ENCODE measurements at places on chromosomes 7 and 10.

DNA sequence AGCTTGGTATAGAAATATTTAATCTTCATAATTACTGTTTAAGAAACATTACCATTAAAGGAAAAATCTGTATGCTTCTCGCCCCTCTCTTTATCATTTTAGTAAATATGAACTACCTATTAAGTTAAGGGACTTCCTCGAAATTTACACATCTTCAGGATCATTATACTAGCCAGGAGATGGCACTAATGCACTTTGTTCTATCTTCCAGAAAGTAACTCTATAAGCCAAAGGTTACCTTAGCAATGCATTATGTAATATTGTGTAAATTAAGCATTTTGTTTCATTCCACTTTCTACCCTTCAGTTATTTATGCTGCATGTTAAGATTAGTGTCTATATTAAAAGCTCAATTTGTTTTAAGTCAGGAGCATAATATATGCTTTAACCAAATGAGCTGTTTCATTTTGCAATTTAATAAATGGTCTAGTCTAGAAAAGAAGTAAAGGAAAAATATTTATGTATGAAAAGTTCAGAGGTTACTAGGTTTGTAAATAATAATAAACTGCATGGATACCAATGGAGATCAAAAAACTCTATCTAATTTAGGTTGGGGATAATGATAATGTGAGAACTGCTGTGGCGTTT lies 128.5 kb downstream of the ANKRD7 start:
- no peak for DNase-seq

DNA sequence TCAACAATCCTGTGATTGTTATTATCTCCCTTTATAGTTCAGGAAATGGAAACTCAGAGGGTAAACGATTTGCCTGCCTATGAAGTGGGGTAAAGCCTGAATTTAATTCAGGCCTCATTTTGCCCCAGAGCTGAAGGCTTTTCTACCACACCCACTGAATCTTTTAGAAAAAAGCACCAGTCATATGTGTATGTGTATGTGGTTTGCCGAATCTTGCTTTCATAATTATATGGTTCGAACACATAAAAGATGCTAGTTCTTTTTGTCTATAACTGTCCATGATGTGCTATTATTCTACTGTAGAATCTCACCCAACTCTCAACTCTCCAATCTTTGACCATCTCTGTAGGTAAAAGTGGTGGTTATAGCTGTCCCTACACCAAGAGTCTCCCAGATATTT lies 83.6 kb downstream of the MYOF start:
- DNase-seq = no peak

GRCh38 chr10:110504111-110504735 lies 6.5 kb downstream of the DUSP5 start:
- peak; percentile 77 for DNase-seq

- no peak for DNase-seq
These were observed 382.4 kb downstream of the ARL4A start for GRCh38 chr7:13069841-13070240.

DNA sequence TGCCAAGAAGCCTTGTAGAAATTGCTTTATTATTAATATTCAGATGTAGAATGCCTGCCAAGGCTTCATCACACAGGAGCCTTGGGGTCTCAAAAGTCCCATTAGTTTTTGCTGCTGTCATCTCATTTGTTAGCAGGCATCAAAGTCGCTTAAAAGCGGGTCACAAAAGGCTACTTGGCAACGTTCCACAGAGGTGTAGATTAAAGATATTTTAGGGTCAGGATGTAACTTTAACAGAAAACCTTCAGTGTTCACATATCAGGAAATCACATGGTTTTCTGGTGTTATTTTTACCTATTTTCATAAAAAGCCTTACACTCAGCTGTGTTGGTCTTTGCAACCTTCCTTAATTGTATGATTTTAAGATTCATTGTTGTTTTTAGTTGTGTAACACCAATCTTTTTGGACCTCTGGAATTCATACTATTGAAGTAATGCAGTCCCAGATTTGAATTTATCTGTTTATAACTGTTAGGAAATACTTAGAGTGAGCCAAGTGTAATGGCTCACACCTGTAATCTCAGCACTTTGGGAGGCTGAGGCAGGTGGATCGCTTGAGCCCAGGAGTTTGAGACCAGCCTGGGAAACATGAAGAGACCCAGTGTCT lies 65.3 kb downstream of the TET1 start:
- DNase-seq = no peak

DNA sequence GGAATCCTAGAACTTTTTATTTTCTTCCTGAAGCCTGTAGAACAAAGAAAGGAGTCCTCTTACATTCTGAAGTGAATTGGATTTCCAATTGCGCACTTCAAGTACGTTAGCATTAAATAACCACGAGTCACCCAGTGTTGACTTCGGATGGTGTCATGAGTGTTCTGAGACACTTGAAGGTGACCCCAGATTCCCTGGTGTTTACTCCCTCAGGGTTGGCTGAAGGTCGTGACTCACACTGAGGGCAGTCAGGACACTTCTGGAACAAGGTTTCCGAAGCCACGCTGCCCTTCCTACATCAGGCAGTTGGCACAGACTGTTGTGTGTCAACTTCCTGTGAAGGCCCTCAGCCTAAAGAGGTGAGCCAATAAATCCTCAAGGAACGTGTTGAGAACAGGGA lies 186.6 kb upstream of the CELF2 start:
- no peak for DNase-seq

- no peak for DNase-seq
These were observed 455.6 kb upstream of the ANKRD30A start for GRCh38 chr10:36669615-36670352.

GRCh38 chr10:52455098-52455497 lies 141.0 kb downstream of the DKK1 start:
- no peak for DNase-seq

- no peak for DNase-seq
These were observed 9.6 kb downstream of the RET start for GRCh38 chr10:43086321-43086942.

DNA sequence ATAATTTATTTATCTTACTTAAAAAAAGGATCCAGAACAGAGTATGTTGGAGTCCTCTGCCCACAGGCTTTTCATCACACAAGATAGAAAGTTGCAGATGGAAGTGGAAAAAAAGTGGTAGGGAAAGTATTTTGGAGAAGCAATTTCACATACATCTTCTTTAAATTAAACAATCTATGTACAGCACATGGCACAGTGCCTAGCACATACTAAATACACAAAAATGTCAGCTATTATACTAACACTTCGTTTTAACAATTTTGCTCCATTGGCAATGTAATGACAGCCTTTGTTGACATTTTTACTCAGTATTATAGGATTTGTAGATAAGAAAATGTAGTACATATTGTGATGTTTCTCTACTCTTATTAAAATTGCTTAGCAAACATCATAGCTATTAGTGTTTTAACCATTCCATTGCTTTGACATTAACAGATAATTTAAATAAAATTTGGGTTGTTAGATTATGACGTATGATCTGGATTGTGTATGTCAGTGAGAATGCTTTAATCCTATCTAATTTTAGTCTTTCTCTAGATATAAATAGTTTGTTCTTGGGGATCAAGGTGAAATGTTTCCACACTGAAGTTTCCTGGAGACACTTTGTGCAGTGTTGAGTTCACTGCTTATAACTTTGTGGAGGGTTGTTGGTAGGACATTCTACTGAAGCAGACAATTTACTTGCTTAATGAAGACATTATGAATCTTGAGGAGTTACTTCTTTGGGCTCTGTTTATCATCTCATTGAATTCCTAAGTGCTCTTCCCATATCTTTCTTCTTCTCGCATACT lies 202.8 kb upstream of the DKK1 start:
- DNase-seq = no peak

GRCh38 chr7:33986951-33987947 lies 81.9 kb downstream of the BMPER start:
- no peak for DNase-seq

GRCh38 chr10:5663692-5664427 lies 2.5 kb downstream of the ASB13 start:
- no peak for DNase-seq

- DNase-seq = no peak
These were observed 133.6 kb upstream of the JCAD start for GRCh38 chr10:30192846-30193608.

DNA sequence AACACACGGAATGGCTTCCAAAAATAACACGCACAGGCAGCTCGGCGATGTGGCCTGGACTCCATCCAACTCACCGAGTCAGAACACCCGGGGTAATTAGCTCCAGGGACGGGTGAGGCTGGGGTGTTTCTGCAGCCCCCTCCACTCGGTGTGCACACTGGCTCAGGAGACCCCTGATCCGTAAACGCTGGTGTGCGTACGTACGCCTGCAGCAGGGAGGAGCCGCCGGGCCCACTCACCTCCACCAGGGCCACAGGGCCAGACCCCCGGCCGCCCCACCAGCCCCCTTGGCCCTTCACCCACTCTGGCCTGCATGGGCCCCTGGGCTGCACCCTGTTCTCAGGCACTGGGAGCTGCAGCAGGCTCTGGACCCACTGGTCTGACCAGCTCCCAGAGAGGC lies 22.4 kb upstream of the UTF1 start:
- DNase-seq = no peak

DNA sequence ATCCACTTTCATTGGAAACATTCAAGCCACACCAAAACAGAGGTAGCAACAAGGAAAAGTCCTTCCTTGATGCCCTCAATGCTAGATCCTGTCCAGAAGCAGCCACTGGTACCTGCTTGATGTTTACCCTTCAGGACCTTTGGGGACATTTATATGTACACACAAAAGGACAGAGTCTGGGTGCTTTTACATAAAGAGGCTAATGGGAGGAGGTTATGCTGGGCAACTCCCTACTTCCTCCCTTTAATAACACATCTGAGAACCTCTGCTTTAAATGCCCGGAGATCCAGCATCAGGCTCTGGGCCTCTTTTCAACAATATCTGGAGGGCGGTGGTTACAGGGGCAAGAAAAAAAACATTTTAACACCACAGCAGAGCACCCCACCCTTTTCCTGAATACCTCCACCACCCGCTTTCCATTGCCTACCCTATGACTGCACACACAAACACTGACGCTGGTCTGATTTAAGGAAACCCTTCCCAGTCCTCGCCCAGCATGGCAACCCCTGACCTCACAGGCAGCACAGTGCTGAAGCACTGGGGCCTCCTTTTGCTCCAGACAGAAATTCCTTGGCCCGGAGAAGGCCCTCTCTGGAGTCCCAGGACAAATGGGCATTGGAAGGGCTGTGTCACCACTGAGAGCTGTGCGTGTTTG lies 39.3 kb upstream of the DUSP5 start:
- no peak for DNase-seq

GRCh38 chr10:106439366-106439765 lies 725.1 kb downstream of the SORCS1 start:
- no peak for DNase-seq

- no peak for DNase-seq
These were observed 824.1 kb upstream of the IGFBP3 start for GRCh38 chr7:46744957-46745706.

DNA sequence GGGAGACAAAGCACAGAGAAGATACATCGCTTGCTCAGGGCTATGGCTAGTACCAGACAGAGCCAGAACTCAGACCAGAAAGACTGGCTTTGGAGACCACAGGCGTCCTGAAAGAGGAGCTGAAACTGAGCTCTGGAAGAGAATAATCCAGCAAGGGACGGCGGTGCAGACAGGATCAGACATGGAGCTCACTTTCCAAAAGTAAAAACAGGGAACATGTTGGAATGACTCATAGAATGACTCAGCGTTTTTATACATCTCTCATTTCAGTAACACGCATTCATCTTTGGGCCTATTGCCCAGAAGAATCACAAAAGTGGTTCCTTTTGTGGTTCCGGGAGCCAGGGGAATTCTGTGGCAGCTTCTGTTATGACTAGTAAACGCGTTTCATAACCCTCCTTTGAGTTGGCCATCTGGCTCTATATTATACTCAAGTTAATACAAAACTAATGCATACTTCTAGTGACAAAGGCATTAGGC lies 37.2 kb downstream of the PLEKHS1 start:
- no peak for DNase-seq

GRCh38 chr7:66330961-66331360 lies 125.8 kb downstream of the TPST1 start:
- DNase-seq = no peak
